Activated naive CD4-positive, alpha-beta T cell (primary cell): ENCODE measurements at places on chromosomes 12 and 14.

DNA sequence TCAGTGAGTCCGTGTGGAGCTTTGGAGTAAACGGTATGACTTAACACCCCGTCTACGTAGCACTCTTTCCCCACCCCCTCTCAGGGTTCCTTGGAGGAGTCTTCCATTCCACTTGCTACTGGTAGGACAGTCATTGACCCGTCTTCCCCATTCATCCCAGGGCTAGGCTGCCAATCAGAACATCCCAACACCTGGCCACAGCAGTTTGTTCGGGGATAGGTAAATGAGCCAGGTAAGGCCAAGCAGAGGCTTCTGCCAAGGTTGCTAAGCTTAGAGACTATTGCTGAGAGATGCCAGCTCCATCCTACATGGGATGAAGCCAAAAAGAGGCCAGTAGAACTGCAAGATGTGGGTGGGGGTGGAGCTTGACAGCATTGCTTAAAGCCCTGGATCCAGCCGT, 130.8 kb downstream of the BCL11B start:
- no peak for DNase-seq

GRCh38 chr12:110743571-110744093, 941 bp upstream of the PPP1CC start:
- no peak for DNase-seq

DNA sequence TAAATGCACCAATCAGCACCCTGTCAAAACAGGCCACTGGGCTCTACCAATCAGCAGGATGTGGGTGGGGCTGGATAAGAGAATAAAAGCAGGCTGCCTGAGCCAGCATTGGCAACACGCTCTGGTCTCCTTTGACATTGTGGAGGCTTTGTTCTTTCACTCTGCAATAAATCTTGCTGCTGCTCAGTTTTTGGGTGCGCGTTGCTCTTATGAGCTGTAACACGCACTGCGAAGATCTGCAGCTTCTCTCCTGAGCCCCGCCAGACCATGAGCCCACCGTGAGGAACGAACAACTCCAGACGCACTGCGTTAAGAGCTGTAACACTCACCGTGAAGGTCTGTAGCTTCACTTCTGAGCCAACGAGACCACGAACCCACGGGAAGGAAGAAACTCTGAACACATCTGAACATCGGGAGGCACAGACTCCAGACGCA, 8.4 kb upstream of the PIANP start:
- no peak for DNase-seq

- DNase-seq: no peak
These were observed 95.0 kb downstream of the MED13L start for GRCh38 chr12:116182359-116183063.

- no peak for DNase-seq
These were observed 6.0 kb downstream of the OR10P1 start for GRCh38 chr12:55642669-55643068.
